ENCODE measurements at places on chromosomes 2 and 18.

DNA sequence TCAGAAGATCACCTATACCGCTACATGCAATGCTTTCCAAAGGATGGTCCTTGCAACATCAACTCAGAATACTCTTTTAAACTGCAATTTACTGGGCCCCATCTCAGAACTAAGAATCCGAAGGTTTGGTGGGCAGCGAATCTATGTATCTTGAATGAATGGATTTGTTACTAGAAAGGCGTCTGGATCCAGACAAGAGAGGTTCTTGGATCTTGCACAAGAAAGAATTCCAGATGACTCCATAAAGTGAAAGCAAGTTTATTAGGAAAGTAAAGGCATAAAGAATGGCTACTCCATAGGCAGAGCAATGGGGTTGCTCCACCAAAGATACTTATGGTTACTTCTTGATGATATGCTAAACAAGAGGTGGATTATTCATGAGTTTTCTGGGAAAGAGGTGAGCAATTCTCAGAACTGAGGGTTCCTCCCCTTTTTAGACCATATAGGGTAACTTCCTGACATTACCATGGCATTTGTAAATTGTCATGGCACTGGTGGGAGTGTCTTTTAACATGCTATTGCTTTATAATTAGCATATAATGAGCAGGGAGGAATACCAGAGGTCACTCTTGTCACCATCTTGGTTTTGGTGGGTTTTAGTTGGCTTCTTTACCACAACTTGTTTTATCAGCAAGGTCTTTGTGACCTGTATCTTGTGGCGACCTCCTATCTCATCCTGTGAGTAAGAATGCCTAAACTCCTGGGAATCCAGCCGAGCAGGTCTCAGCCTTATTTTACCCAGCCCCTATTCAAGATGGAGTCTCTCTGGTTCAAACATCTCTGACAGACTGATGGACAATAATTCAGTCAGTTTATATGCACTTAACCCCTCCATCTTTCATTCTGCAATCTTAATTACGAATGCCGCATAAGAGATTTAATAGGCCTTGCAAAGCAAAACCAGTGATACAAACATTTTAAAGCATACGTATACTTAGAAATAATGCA is 7.5 kb upstream of the RMDN2 start:
- no peak for DNase-seq

GRCh38 chr2:323035-323434 is 35.1 kb upstream of the ALKAL2 start:
- no peak for DNase-seq

DNA sequence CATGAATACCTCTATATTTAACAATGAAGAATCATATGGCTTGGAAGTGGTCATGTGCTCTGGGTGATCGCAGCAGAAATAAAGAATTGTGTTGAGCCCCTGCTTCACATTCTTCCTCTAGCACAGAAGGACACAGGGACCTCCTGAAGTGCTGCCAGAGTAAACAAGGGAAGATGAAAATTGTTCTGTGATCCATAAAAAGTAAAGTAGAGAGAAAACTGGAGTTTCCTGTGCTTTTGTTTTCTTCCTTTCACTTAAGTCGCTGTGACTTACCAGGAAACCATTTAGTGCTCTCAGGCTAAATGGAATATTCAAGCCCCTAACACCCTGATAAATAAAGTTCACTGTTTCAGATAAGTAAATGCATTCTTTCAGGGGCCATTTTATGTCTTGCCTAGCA is 1173.6 kb upstream of the CHAC2 start:
- no peak for DNase-seq

DNA sequence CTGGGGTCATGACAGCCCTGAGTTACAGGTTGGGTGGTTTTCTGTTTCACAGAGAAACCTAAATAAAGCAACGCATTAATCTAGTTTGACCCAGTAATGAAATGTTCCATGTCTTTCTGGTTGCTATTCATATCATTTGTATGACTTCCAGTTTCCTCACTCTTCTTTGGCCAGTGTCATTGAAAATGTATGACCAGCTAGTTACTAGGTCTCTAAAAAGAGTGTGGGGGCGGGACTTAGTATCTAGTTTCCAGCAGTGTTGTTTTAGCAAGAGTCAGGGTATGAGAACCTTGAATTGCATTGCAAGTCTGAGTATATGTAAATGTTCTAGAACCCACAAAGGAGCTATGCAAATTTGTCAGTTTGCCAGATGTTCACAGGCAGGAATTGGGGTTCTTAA is 47.7 kb downstream of the SLC9A2 start:
- DNase-seq = no peak

DNA sequence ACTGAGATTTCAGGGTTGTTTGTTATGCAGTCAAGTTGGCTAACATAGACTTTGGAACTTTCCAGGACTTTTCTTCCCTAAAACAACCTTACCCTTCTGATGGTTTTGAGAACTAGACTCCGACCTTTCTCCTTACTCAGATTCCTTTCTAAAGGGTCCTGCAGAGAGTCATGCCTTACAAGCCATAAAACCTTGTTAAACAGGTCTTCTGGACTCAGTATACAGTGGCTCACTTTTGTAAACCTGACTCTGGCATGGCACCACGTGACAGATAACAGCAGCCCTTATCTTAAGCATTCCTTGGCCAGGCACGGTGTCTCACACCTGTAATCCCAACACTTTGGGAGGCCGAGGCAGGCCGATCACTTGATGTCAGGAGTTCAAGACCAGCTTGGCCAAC is 253.2 kb upstream of the RAB6C start:
- no peak for DNase-seq

DNA sequence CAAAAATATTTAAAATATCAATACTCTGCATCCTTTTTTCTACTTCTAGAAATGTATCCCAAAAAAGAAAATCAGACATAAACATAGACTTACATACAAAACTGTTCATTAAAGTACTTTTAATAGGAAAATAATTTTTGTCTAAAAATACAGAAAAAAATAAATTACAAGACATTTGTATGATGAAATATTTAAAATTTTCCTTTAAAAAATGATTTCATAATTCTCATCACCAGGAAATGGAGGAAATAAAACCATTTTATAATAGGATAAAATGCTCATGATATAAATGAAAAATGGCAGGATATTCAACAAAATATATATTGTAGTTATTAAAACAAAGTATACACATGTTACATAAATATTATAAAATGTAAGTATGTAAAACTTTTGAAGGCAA is 24.4 kb downstream of the ARL5A start:
- DNase-seq = no peak

- DNase-seq = no peak
Measured at GRCh38 chr2:10839813-10840212, 27.2 kb upstream of the PDIA6 start.

GRCh38 chr2:2742726-2743125 is 411.7 kb upstream of the MYT1L start:
- no peak for DNase-seq
